Cortex of kidney (tissue), 1 donor: ENCODE measurements at places on chromosomes 11 and 22.

DNA sequence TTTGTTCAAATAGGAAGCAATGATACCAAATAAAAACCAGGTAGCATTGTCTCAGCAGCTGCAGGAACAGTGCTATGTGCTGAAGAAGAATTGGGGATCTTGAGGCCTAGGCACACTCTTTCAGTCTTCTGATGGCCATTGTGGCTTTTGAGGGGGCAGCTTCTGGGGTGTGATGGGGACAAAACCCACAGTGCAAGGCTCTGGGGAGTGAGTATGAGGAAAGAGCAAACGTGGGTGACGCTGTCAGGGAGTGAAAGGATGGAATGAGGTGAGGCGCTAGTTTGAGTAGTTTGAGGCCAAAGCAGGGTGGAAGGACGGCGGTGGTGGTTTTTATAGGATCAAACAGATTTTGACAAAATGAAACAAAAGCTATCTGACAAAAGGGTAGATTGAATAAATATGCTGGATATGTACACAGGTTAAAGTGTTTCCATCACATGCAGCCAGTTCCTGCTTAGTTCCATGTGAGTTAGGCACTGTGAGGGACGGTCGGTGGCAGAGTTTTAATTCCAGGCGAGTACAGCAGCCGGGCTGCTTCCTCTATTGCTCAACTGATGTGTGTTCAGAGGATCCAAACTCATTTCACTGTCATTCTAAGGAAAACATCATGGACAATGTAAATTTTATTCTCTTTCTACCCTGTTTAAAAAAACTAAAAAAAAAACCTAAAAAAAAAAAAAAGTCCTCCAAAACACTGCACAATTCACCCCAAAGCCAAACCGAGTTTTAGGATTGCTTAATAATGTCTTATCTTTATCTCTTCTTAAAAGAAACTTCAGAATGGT is 18.9 kb downstream of the ADAMTS15 start:
- no peak for DNase-seq

DNA sequence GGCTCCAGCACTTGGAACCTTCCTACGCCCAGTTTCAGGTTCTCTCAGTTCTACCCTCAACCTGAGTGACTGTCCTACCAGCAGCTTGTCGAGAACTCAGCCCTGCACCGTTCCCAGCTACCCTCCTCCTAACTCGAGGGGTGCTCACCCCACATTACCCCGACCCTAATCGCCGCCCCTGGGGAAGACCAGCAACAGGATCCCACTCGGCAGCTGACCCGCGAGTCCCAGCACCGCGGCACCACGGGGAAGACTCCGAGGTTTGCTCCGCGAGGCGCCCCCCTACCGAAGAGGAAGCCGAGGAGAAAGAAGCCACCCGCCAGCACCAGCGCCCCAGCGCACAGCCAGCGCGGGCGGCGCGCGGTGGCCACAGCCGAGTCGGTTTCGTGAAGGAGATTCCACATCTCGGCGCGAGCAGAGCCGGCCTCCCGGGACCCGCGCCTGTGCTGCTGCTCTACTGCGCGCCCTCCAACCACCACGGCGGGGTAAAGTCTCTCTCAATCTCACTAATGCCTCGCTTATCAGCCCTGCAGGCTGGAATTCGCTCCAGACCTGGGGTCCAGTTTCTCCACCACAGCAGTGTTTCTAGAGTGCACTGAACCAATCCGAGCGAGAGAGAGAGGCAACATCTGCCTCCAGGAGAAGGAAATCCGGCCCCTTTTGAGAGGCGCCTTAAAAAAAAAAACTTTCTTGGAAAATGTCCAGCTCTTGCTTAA is at the start of gene FOLH1:
FOLH1 (minus strand) TSS at position 597 of the 716 bp plus-strand sequence; CDS start at position 404, 193 bp downstream.
- no peak for DNase-seq

- DNase-seq = no peak
Observed at GRCh38 chr11:70537576-70538571, 139.5 kb downstream of the CTTN start.

DNA sequence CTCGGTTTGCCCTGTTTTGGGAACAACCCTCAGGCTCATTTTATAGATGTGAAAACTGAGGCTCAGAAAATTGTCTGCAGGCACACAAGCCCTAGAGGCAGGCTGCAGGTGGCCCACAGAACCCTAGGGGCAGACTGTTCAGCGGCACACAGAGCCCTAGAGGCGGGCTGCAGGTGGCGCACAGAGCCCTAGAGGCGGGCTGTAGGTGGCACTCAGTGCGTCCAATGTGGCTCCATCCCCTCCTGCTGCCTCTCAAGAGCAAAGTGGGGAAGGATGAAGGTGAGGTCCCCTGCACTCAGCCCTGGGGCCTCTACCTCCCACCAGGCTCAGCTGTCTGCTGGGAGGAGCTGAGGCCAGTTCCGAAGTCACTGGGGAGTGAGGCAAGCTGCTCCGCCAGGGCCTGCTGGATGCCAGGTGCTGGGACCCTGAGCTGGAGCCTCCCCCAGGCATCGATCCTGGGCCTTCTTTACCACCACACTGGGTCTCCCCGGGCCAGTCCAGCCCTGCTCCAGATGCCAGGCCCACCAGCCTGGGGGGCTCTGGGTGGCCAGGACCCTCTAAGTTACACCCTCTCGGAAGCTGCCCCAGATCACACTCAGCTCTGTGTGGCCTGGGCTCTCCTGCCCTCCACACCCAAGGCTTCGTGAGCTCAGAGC is 2.3 kb downstream of the ACY3 start:
- DNase-seq = no peak

GRCh38 chr11:45921561-45922424 is 663 bp upstream of the LARGE2 start:
- DNase-seq = no peak

DNA sequence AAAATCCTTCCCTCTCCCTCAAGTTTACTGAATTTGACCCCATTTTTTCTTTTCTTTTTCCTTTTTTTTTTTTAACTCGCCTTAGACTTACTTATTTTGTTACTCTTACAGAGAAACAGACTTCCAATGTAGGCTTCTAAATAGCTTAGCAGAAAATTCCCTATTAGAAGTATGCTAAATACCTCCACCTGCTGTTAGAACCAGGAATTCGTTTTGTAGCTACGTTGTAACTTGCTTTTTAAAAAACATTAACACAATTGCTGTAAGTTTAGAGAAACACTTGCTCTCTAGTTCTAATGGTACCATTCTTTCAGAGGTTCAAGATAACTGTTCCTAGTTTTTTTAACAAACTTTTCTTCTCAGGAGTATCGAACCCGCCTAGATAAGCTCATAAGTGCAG is 324.2 kb downstream of the DCDC1 start:
- DNase-seq = no peak

- DNase-seq = no peak
Observed at GRCh38 chr11:66050581-66051231, 1.5 kb upstream of the SF3B2 start.

- DNase-seq = no peak
Observed at GRCh38 chr11:2708151-2708581, 8.4 kb upstream of the KCNQ1OT1 start.

- DNase-seq = no peak
Observed at GRCh38 chr11:118610773-118611432, 3.5 kb downstream of the PHLDB1 start.
